Forelimb muscle (tissue), 1 donor: ENCODE measurements at places on chromosomes 12 and 14.

DNA sequence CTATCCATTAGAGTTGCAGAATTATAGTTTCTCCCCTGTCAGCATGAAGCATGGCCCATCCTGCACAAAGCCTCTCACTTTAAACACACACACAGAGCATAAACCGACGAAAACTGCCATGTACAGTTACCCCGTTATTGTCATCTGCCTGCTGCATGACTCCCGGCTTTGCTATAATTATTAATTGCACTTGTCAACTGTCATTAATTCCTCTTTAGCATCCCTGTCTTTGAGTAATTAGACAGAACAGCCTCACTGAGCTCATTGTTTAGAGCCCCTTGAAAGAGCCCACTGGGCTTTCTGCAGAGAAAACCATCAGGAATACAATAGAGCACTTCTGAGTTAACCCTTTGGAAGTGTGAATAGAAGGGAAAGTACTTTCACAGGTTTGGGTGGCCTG, 307.2 kb upstream of the SOX5 start:
- DNase-seq = no peak

GRCh38 chr12:93776581-93777018, 99.4 kb downstream of the CRADD start:
- no peak for DNase-seq

DNA sequence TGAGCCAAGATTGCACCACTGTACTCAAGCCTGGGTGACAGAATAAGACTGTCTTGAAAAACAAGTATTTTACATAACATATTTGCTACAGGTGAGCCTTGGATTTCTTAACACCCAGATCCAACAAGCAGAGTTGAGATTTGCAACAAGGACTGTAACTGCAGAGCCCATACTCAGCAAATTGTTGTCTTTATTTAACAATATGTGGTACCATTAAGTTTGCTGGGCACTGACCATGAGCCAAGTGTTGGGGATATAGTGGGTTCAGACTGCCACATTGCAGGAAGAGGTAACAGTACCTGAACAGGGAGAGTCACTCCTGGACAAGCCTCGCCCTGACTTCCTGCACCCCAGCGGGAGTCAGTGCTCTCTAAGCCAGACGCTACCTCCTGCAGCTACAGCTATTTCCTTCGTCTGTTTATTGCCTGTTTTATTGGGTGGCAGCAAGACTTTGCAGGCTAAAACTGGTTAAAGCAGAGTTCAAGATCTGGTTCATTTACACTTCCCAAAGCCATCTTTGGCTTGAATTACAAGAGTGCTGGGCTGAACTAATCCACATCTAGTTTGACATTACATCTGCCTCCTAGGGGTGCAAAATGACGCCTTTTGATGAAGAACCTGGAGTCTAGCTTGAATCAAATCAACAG, 12.5 kb downstream of the AHSA1 start:
- no peak for DNase-seq

- no peak for DNase-seq
Observed at GRCh38 chr14:97878206-97878605, 1081.0 kb downstream of the VRK1 start.

DNA sequence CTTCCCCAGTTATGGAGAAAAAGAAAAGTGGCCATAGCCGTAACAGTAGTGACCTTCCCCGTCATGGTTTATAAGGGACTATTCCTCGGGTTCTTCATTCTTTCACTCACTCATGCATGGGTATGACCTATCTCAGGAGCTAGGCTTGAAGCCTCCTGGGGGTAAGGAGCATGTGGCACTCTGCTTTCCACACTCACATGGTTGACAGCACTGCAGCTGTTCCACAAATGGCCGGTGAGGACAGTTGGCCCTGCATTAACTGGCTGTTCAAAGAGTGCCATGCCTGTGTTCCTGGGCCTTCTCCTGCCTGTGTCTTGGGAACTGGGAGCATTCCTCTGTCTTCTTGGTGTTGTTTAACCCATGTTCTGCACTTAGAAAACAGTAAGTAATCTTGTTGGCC, 66.2 kb upstream of the PNMA1 start:
- no peak for DNase-seq

DNA sequence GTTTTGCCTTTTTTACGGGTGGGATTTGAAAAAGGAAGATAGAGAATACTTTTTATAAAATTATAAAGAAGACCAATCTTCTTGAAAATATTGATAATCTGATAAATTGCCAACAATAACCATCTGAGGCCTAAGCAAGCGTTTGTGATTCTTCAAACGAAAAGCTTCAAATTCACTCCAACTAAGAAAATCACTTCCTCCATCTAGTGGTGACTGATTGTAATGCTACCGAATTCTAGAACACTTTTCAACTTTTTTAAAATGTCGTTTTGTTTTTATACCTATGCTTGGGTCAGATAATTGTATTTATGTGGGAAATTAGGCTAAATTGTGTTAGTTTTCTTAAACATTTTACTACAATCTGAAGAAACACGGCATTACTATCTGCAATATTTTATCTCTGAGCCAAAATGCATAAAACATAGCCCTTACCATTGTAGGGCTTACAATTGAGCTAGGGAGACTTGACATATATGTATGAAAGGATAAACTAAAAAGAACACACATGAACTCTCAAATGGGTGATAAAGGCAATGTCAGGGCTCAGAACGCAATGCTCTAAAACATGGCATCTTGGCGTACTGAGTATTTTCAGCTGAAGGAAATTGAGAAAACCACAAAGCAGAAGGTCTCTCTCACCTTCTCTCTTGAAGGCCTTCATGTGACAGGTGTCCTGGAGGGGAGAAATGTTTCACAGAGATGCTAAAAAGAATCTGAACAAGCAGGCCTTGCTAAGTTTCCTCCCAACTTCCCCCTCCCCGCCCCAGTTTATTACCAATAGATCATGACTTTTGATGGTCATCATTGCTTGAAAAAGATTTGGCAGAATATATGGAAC, 36.8 kb upstream of the G2E3 start:
- peak; percentile 16 for DNase-seq

DNA sequence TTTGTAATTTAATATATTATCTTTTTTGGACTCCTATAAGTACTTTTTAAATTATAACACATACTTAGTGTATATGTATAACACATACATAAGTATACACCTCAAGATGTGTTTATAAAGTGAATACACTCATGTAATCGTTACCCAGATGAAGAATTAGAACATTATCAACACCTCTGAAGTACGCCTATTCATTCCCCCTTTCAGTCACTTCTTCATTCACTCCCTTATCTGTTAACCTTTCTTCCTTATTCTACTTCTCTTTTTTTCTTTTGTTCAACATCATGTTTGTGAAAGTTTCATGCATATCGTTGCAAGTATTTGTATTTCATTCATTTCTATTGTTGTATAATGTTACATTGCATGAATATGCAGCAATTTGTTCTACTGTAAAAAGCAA, 98.5 kb downstream of the ARID2 start:
- no peak for DNase-seq

DNA sequence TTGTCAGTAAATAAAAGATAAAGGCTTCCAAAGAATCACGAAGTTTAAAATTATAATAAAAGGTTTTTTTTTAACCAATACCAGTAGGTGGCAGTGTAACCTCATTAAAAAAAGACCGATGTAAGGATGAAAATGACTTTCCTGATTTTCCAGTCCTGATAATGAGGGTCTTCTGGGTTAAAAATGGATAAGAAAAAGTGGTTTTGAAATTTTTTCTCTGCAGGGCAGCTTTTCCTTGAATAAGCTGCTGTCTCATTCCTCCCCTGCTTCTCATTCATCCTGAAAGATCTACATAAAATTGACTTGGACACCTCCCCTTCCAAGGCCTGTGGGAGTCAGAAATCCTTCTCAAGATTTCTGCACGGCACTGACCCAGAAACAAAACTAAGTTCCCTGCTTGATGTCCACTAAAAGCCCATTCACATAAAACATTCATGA, 58.9 kb upstream of the FBXO33 start:
- DNase-seq = peak; percentile 17

GRCh38 chr12:118271183-118271582, 101.5 kb downstream of the TAOK3 start:
- DNase-seq = no peak

GRCh38 chr14:73461478-73462047, 3.2 kb upstream of the NUMB start:
- no peak for DNase-seq

- no peak for DNase-seq
Observed at GRCh38 chr12:85755760-85756159, 80.4 kb downstream of the RASSF9 start.

- no peak for DNase-seq
Observed at GRCh38 chr14:97692084-97692483, 894.9 kb downstream of the VRK1 start.

- DNase-seq = peak; percentile 26
Observed at GRCh38 chr12:76084863-76085519, 506 bp upstream of the NAP1L1 start.

DNA sequence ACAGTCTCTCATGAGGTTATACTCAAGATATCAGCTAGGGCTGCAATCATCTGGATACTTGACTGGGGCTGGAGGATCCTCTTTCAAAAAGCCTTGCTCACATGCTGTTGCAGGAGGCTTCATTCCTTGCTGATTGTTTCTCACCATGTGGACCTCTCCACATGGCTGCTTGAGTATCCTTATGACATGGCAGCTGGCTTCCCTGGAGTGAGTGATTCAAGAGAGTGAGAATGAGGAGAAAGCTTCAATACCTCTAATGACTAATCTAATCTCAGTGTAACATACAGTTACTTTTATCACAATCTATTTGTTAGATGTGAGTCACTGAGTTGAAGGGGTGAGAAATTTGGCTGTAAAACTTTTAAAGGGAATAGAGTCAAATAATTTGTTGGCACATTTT, 14.4 kb upstream of the SDR39U1 start:
- no peak for DNase-seq

- DNase-seq = no peak
Observed at GRCh38 chr14:58054100-58054499, 97.9 kb downstream of the ARMH4 start.

- no peak for DNase-seq
Observed at GRCh38 chr14:33567023-33567728, 383.7 kb downstream of the EGLN3 start.

GRCh38 chr12:5335069-5335468, 96.8 kb upstream of the NTF3 start:
- no peak for DNase-seq

GRCh38 chr14:102854091-102854703, 68.3 kb upstream of the AMN start:
- no peak for DNase-seq

DNA sequence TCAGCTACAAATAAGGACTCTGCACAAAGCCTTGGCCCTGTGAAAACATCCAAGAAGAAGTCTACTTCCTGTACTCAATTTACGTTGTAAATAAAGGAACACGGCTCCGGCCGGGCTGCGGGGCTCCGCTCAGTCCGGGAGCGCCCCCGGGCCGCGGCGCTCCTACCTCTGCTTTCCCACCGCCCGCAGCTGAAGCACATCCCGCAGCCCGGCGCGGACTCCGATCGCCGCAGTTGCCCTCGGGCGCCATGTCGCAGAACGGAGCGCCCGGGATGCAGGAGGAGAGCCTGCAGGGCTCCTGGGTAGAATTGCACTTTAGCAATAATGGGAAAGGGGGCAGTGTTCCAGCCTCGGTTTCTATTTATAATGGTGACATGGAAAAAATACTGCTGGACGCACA, 502.3 kb upstream of the FOXG1 start:
- DNase-seq = no peak

GRCh38 chr12:116299665-116300328, 22.3 kb upstream of the MED13L start:
- no peak for DNase-seq
